Stimulated activated CD4-positive, alpha-beta T cell treated with anti-CD3 and anti-CD28 coated beads, Interleukin-12 subunit alpha, Interleukin-12 subunit beta, amount 100 ng/mL, for 48 hours (primary cell): ENCODE measurements at places on chromosomes 1 and 21.

DNA sequence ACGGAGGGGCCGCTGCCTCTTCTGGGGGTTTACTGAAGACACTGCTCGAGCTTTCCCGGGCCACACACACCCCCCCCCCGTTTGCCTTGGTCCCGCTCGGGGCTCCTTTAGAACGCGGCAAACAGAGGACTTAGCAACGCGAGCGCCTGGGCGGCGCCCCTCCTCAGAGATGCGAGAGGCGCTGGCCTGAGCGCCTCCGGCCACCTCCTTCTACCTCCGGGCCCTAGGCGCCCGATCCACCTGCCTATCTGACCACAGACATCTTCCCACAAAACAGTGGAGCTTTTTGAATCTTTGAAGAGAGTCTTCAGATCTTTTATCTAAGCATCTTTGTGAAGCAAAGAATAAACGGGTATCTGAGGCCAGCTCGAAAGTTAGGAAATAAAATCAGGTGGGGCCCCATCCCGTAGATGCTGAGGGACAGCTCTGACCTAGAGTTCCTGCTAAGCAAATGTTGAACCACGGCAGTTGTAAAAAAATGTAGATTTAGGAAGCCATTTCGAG, 436 bp upstream of the TTLL7 start:
- no peak for DNase-seq

DNA sequence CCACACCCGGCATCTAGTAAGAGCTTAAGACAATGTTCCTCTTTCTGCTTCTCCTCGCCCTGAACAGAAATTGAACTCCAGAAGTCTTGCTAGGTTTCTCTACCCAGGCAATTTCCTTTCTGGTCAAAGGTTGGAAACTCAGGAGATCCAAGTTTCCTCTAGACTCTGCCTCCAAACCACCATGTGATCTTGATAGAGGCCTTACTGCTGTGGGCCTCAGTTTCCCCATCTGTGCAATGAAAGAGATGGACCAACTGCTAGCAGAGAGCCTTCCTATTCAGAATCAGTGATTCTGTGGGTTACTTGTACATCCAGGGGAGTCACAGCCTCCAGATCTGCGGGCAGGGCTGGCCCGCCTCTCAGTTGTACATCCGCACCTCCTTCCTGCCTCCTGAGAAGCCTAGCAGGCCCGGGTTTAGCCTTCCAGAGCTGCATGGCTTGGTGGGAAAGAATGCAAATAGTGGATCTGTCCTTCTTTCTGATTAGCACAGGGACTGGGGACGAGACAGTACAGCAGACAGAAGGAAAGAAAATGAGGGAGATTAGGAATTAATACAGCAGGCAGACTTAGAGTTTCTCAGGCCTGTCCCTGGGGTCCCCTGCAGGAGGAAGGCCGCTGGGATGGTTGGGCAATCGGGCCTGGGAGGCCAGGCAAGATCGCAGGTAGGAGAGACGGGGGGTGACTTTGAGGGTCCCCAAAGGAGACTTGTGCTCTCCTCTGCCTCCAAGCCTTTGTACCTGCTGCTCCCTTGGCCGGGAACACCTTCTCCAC, 83.9 kb downstream of the PAX7 start:
- DNase-seq: no peak

- no peak for DNase-seq
These were observed 728.6 kb downstream of the PTPRU start for GRCh38 chr1:29964718-29965533.

- DNase-seq: no peak
These were observed 426.3 kb downstream of the AGBL4 start for GRCh38 chr1:49597436-49597835.

GRCh38 chr1:155127967-155128754, 485 bp downstream of the EFNA1 start:
- DNase-seq: no peak

DNA sequence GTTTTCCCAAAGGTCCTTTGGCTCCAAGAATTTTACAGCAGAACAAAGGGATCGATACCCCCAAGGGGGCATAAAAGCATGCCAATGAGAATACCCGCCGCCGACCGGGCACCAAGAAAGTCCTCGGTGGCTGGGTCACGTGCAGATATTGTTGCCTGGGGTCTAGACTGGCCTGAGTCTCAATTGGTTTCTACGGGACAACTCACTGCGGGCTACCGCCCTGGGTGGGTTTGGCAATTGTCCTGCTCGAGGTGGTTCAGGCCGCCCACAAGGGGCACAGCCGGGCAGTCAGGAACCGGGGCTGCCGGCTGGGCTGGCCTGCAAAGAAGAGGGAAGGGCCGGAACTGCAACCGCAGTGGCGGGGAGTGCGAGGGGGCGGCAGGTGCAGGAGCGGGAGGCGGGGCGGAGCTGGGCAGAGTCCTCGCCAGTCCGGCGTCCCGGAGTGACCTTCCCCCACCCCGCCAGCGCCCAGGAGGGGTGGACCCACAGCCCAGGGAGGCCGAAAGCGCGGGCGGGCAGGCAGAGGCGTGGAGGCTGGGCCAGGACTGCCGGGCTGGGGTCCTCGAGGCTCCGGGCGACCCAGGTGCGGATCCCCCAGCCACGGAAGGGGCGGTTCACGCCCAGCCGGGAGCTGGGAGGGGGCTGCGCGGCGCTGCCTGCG, 926 bp upstream of the ATP1B1 start:
- no peak for DNase-seq

GRCh38 chr1:24248859-24249258, 61.8 kb upstream of the IFNLR1 start:
- no peak for DNase-seq

DNA sequence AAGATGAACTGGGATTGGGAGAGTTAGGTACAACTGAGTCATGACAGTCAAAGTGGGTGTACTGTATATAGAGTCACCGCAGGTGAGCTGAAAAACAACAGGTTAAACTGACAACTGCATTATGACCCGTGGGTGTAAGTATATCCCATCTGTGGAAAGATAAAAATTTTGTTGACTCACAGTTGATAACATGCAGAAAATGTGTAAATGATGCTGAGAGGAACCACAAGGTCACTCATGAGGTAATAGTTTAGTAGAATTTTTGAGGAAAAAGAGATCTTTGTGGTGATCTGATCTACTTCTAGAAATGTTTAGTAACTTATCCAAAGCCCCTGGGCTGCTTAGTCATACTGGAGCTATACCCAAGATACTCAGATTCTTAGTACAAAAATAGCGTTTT, 838 bp downstream of the OR2C3 start:
- no peak for DNase-seq

DNA sequence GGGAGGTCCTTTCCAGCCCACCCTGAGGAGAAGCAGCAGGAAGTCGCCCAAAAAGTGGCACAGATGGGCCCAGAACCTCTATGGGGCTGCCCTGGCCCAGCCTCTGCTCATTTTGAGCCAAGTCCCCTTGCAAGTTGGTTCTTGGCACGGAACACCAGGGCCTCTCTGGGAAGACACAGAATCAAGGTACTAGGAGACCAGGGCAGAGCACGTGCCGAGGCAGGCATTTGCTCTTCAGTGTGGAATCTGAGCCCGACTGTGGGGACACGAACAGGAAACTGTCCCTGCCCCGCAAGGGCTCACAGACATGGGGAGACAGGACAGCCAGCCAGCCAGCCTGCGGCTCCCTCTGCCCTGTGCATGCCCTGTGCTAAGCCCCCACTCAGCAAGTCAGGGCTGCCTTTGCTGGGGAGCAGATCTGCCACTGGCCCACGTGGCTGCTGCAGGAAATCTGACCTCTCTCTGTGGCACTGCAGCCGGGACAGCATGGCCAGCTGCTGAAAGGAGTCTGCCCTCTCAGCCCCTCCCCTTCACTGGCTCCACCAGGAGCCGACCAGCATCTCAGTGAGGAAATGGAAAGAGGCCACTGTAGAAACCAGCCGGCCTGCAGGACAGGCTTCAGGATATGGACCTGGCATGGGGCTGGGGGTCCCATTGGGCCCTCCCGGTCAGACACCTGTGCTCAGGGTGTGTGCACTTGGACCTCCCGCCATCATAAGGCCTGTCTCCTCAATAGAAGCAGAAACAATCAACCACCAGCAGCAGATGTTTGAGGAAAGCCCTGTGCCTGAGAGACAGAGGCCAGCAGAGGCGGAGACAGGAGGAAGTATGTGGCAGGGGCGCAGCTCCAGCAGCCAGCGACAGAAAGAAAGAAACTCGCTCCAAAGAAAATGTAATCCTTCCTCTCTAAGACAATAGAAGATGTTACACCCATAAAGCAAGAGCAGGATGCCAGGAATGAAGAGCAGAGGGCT, 3.7 kb downstream of the ARHGEF16 start:
- no peak for DNase-seq

DNA sequence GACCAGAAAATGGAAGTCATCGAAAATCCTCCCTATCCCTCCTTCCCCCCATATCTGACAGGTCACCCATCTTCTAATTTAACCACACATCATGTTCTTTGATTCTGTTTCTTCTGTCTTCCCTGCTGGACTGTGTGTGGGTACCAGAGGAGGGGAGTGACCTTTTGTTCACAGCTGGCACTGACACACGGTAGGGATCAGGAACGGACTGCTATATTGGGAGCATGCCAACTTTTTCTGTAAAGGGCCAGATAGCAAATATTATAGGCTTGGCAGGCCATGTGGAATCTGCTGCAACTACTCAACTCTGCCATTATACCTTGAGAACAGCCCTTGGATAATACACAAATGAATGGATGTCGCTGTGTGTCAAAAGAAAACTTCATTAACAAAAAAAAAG, 7.5 kb upstream of the TOMM20 start:
- DNase-seq: no peak

DNA sequence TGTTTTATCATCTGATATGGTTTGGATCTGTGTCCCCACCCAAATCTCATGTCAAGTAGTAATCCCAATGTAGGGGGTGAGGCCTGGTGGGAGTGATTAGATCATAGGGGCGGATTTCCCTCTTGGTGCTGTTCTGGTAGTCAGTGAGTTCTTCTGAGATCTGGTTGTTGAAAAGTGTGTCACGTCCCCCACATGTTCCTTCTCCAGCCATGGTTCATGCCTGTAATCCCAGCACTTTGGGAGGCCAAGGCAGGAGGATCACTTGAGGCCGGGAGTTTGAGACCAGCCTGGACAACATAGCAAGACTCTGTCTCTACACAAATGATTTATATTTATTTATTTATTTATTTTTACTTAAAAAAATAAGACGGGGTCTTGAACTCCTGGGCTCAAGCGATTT, 30.8 kb upstream of the EDARADD start:
- DNase-seq: no peak

DNA sequence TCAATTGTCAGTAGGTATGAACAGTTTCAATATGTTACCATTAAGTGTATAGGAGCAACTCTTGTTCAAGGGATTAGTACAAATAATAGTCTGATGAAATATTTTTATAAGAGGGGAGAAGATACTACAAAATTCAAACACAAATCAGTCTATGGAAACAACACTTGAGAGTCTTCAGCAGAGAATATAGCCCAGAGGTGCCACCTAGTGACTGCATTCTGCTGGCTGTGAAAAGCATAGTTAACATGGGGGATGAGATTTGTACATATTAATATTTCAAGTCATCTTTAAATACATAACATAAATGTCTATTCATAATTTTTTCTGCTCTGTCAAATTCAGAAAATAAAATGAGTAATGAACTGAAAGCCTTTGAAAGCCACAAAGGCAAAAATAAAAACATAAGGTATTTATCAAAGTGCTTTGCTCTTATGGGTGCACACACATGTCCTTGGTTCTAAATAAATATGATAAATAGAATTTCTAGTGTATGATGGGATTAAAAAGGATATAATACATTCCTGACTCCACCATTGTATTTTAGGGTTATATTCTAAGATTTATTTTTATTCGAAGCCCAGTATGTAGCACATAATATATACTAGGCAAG, 440.9 kb upstream of the ZRANB2 start:
- no peak for DNase-seq

- no peak for DNase-seq
These were observed 43.0 kb downstream of the TMEM53 start for GRCh38 chr1:44631333-44631646.

DNA sequence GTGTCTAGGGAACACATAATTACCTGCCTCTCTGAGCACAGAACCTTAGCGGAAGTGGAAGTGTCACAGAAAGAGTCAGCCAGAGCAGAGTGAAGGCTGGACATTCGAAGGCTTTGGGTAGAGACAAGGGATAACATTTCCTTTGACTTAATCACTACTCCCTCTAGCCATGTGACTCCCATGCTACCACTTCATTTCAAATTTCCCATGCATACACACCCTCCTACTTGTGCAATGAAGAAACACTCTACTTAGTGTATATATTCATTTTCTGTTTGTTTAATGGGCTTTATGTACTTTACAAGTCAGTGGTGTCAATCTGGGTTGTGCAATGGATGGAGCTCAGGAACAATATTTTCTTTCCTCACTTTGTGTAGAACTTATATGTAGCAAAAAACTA, 6.9 kb downstream of the ANKRD35 start:
- DNase-seq: no peak
